ENCODE measurements at places on chromosomes 12 and 14.

DNA sequence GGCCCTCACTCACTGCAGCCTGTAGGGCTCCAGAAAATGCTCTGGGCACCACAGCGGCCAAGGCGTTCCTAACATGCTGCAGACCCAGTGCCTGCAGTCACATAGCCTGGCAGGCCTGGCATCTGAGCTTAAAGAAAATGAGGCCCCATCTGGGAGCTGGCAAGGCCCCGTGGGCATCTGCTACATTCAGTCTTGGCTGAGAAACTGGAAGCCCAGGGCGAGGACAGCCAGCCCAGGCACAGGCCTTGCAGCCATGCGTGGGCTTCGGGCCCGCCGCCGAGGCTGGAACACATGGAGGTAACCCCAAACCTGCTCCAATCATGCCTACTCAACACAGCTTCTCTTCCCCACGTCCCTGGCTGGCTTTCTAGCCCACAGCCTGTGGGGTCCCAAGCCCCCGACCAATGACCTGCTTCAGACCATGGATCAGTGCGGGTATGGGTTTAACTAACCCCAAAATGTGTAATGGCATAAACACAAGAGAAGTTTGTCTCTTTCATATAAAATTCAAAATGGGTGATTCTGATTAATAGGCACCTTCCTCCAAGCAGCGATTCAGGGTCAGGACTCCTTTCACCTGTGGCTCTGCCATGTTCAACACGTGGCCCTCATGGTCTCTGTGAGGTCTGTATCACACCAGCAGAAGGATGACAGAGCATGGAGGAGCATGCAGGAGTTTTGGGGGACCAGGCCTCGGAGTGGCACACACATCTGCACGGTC lies 6.4 kb downstream of the NGB start:
- no peak for DNase-seq

- peak; percentile 12 for DNase-seq
Observed at GRCh38 chr14:53538316-53538881, 385.3 kb upstream of the DDHD1 start.

DNA sequence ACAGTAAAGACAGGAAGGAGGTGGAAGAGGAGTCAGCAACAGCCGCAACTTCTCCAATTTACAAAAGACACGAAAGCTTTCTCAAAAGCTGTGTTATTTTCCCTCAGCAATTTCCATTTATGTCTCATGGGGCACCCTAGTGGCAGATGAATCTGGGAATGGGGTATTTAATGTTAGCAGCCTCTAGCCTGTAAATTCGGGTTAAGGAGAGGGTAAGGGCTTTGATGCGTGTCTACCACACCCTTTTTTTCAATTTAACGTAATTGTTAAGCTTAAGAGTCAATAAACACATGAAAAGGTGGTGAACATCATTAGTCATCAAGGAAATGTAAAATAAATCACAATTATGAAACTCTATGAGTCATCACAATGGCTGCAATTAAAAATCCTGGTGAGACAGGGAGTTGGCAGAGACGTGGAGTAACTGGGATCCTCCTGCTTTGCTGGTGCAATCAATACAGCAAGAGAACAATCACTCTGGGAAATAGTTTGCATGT lies 986.4 kb downstream of the AACS start:
- DNase-seq: no peak

- no peak for DNase-seq
Observed at GRCh38 chr14:105541218-105541875, 15.0 kb downstream of the TMEM121 start.

GRCh38 chr14:55589171-55589570 lies 9.2 kb downstream of the KTN1 start:
- DNase-seq: no peak

DNA sequence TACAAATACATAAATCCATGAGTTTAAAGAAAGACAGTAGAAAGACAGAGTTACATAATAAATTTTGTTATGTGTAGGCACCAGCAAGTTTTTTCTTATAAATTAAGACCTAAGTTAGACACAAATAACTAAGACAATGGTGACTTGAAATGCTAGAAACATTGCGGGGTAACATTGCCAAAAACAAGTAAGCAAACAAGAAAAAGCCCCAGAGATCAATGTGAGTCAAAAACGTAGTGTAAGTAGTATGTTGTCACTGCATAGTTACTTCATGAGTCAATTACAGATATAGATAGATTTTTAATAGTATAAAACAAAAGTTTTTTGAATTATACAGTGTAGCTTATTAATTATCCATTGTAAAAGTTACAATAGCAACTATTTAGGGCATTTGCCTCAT lies 83.4 kb downstream of the CNTN1 start:
- DNase-seq: no peak

- no peak for DNase-seq
Observed at GRCh38 chr12:43973385-43973784, 137.5 kb downstream of the TMEM117 start.

DNA sequence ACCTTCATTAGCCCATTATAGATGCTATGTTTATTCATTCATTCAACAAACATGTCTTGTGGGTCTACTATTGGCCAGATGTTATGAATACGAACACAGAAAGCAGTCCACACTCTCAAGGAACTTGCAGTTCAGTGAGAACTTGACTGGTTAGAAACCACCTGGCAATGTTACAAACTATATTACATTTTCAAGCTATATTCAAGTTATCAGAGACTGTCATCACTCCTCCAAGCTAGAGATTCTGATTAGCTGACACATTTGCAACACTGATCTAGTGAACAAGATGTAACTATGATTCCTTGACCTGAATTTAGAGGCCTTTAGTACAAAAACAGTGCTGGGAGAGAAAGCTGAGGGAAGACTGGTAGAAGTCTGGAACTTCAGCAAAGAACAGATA lies 170.7 kb upstream of the EEA1 start:
- DNase-seq: no peak

DNA sequence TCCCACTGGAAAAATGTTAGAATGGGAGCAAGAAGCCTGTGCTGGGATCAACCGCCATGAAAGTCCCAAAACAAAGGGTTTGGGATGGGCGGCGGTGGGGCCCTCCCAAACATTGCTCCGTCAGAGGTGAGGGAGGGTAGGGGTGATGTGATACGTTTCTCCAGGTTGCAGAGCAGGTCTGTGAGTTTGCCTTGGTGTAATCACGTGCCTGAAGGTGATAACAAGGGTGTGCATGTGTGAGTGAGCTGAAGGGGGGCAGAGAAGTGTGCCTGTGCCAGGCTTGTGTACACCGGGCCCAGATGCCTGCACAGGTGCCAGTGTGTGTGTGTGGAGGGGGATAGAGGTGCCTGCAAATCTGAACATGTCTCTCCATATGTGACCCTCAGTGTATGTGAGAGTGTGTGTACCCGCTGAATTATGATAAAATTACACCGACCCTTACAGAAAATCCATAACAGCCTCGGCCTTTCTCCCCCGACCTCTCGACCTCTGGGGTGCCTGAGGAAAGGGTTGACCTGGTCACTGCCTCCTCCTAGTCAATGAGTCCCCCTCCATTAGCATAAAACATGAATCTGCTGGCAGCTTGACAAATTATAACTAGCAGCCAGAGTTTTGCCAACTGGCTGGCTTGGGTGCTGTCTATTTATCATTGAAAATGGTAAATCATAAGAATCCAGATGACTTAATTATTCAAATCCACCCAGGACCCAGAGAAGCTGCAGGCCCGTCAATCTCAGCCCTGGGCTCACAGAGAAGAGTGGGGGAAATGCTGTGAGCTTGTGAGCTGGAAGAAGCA lies 55.6 kb downstream of the SMUG1 start:
- DNase-seq: no peak

- DNase-seq: no peak
Observed at GRCh38 chr12:15540469-15540872, 218.2 kb downstream of the PTPRO start.

DNA sequence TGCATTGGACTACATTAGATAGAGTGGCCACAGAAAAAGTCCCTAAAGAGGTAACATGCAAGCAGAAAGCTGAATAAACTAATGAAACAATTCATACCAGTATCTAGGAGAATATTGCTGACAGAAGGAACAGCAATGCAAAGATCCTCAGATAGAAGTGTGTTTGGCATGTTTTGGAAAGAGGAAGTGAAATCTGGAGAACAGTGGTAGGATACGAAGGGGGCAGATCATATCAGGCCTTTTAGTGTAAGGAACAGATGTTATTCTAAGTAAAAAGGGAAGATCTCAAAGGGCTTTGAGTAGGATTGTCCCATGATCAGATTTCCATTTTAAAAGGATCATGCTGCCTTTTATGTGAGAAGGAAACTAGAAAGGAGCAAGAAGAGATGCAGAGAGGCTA lies 342.9 kb downstream of the PAWR start:
- no peak for DNase-seq

- DNase-seq: no peak
Observed at GRCh38 chr12:64944966-64945365, 120.5 kb downstream of the TBC1D30 start.

GRCh38 chr12:90515199-90516175 lies 439.5 kb downstream of the CCER1 start:
- DNase-seq: no peak

DNA sequence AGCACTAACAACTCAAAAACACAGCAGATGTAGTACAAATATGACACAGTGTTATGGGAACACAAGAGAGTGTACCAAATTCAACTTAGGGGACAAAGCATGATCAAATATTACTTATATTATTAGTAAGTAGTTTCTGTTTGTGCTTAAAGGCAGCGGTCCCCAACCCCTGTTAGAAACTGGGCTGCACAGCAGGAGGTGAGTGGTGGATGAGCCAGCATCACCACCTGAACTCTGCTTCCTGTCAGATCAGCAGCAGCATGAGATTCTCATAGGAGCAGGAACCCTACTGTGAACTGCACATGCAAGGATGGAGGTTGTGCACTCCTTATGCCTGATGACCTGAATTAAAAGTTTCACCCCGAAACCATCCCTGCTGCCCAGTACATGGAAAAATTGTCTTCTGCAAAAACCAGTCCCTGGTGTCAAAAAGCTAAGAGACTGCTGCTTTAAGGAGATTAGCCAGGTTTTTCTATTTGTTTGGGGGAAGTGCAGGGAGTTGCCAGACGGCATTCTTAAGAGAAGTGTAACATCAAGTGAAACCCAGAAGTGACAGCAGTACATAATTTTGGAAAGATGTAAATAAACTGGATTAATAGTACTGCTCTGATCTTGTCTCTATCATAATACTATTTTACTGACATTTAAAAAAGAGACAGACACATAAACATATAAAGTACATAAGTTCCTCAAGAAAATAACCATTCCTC lies 26.7 kb downstream of the GTF2A1 start:
- no peak for DNase-seq

DNA sequence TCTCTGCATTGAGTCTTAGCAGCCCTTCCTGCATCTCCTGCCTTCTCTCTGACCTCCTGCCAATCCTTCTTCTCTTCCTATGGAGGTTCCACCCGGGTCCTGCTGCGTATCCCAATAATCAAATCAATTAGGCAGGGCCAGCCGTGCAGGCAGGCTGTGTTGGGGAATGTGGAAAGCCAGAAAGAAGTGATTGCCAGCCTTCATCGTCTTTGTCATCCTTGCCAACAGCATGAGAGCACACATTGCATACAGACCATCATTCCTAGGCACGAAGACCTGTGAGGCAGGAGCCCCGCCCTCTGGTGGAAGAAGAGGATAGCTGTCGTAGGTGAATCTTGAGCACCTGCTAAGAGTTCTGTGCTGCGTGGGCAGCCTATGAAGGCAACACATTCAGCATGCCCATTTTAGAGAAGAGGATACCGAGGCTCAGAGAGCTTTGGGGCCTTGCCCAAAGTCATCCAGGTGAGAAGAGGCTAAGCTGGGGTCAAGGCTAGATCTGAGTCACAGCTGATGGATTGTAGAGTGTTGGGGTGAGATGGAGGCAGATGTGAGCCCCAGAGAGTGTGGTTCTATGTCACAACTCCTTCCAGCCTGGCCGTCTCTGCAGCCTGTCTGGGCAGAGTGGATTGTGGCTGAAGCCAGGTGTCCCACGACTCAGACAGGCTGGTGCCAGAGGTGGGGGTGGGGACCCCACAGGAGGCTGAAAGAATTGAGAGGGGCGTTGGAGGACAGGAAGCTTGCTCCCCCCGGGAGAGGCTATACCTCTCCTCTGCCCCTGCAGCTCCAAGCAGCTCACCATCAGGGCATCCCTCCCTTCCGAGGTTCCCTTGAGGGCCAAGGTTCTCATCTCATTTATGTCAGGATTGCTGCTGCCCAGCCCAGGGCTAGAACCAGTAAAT lies 12.7 kb downstream of the C14orf132 start:
- DNase-seq: no peak

DNA sequence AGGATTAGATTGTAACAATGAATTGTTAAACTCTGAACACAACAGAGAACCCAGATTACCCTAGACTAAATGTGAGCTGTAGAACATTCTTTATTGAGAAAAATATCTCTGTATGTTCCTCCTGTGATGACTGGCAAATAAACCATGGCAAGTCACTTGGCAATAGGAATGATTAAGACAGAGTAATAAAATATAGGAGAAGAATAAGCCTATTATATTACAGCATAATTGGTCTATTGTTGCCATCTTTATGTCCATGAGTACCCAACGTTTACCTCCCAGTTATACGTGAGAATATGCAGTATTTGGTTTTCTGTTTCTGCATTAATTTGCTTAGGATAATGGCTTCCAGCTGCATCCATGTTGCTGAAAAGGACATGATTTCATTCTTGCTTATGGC lies 211.2 kb upstream of the AVPR1A start:
- DNase-seq: no peak

DNA sequence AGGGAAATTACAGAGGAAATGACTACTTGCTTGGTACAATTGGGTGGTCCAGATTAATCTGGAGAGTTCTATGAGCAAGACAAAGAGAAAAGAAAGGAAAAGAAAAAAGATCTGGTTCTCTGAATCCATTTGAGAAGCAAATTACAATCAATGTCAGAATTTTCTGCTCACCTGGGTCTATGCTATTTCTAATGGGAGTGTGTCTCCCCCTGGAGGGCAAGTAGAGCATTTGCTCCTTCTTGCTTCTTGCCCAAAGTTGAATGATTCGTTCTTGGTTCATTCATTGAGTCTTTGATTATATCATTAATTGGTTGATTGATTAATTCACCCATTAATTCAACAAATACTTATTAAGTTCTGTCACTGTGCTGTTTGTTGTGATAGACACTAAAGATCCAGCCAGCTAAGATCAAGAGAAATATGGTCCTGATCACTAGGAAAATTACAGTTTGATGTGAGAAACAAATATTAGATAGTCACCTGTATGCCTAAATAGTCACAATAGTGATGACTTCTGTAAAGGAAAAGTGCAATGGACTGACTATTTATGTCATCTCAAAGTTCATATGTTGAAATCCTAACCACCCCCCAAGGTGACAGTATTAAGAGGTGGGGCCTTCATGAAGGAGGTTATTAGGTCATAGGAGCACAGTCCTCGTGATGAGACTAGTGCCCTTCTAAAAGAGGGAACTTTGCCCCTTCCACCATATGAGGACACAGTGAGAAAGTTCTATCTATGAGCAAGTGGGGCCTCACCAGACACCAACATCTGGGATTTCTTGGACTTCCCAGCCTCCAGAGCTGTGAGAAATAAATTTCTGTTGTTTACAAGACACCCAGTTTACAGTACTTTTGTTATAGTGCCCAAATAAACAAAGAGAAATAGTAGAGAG lies 8.0 kb upstream of the ASB8 start:
- DNase-seq: peak; percentile 78

DNA sequence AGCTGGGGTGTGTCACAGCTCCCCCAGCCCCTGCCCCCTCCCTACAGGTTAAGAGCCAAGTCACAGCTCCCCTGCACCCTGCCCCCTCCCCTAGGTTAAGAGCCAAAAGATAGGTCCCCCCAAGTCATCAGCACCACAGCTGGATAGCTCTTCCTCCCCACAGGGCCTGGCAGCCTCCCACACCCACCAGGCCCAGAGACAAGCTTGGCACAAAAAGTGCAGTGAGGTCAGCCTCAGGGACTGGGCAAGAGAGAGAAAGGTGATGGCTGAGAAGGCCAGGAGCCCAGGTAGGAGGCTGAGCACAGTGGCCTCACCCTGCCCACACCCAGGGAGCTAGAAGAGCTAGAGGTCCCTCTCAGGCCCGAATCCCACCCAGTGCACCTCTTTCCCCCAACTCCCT lies 8.7 kb downstream of the ITGA7 start:
- DNase-seq: no peak

Measured in Ammon's horn (tissue), 1 donor.